ENCODE measurements at places on chromosomes 1 and 21. TPM values are rescaled to one million over a fixed set of nuclear protein-coding genes. Genes with fewer than 3 reads are reported as not detected.

GRIK3 gene
- total RNA-seq: not detected

CFHR5 gene
- not detected for total RNA-seq

PALMD gene
- total RNA-seq: 0.24 TPM

PAFAH2 gene
- 8.2 TPM for total RNA-seq

CD101 gene
- 0.39 TPM for total RNA-seq

RPL11 gene
- total RNA-seq: 1,026 TPM

DLGAP3 gene
- total RNA-seq: 0.26 TPM

IL6R gene
- total RNA-seq: 29.3 TPM

DAB1 gene
- not detected for total RNA-seq

TRMT13 gene
- total RNA-seq: 5.1 TPM

CLDN8 gene
- total RNA-seq: not detected

BRINP2 gene
- 0.32 TPM for total RNA-seq

CD247 gene
- total RNA-seq: 0.72 TPM

SELL gene
- 0.20 TPM for total RNA-seq

SH3D21 gene
- 2.1 TPM for total RNA-seq

TSPEAR gene
- total RNA-seq: not detected

LYPD8 gene
- 0.20 TPM for total RNA-seq

BCAN gene
- 0.13 TPM for total RNA-seq

LMX1A gene
- total RNA-seq: not detected

FBXO2 gene
- 6.1 TPM for total RNA-seq

CACHD1 gene
- 1.4 TPM for total RNA-seq

KCNK2 gene
- total RNA-seq: not detected

AMY1A gene
- total RNA-seq: not detected

KIF21B gene
- 1.8 TPM for total RNA-seq

SUCO gene
- 11.7 TPM for total RNA-seq

PYHIN1 gene
- total RNA-seq: not detected

PGBD5 gene
- 0.44 TPM for total RNA-seq

EPRS1 gene
- 76.1 TPM for total RNA-seq

FAM72A gene
- total RNA-seq: 10.6 TPM

FLG gene
- total RNA-seq: not detected

OR10Z1 gene
- total RNA-seq: not detected

RIPK4 gene
- total RNA-seq: 21.2 TPM

HAO2 gene
- total RNA-seq: not detected

LCE1F gene
- not detected for total RNA-seq

FABP3 gene
- total RNA-seq: not detected

FAM177B gene
- not detected for total RNA-seq

KRTAP19-3 gene
- total RNA-seq: not detected

GSTM1 gene
- not detected for total RNA-seq

All from A549 treated with Hydrocortisone at 1 μM for 4 hours (cell line).